Kidney (tissue), 22 donors: ENCODE measurements at places on chromosomes 11 and 22.

GRCh38 chr22:25388866-25389540, 169.6 kb downstream of the CRYBB2 start:
- no peak overlapping the region for H3K4me3 ChIP-seq
- no peak for DNase-seq
- H3K27me3 ChIP-seq = no peaks in the 10 kb centered on the region
- peaks cover 39% of the 10 kb centered on the region for H3K4me1 ChIP-seq
- no peaks in the 10 kb centered on the region for H3K36me3 ChIP-seq

DNA sequence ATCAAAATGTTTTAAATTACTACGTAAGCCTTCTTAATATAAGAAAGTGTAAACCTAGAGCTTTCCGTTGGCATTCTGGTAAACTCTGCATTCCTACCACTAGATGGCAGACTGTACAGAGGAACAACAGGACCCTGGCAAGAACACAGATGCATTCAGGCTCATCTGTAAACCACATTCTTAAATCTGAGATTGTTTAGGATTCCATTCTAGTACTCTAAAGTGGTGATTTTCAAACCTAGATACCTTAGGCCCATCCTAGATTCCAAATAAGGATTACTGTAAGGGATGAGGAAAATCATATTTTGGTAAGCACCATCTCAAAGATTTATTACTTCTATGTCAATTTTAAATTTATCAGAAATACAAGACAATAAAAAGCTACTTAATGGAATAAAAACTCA, 26.9 kb downstream of the PICALM start:
- H3K4me3 ChIP-seq = peak overlapping the region; percentile 53
- H3K4me1 ChIP-seq = peaks cover 19% of the 10 kb centered on the region
- no peaks in the 10 kb centered on the region for H3K27me3 ChIP-seq
- DNase-seq = peak; percentile 84
- no peaks in the 10 kb centered on the region for H3K36me3 ChIP-seq

DNA sequence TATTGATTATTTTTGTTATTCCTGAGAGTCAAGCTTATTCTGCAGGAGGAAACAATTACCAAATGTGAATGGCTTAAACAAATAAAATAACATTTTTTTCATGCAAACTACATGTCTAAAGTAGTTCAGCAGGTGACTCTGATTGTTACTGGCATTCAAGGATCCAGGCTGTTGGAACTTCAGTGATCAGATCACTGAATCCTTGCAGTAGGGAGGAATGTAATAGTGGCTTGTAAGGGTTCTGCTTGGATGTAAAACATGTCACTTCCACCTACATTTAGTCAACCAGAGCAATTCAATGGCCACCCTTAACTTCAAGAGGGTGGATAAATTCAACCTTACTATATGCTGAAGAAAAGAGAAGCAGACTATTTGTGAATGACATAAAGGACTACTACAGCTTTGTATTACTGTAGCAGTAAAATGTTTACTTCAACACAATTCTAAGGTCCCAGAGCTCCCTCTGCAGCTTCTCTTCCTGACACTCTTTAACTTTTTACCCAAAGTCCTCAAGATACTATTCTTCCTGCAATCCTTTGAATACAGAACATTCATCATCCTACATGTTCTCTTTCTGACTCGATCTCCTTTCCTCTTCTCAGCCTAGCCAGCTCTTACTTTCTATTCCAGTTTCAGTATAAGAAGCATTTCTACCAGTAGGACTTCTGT, 284.0 kb downstream of the LRRC4C start:
- H3K27ac ChIP-seq = no peak overlapping the region
- H3K4me3 ChIP-seq = no peak overlapping the region
- no peaks in the 10 kb centered on the region for H3K4me1 ChIP-seq
- no peaks in the 10 kb centered on the region for H3K27me3 ChIP-seq
- H3K36me3 ChIP-seq = no peaks in the 10 kb centered on the region

- no peak overlapping the region for H3K4me3 ChIP-seq
- no peaks in the 10 kb centered on the region for H3K27me3 ChIP-seq
- no peaks in the 10 kb centered on the region for H3K36me3 ChIP-seq
- H3K27ac ChIP-seq = no peak overlapping the region
- DNase-seq = peak; percentile 44
- peaks cover 33% of the 10 kb centered on the region for H3K4me1 ChIP-seq
These were observed 64.7 kb upstream of the WNT7B start for GRCh38 chr22:46041642-46042041.

DNA sequence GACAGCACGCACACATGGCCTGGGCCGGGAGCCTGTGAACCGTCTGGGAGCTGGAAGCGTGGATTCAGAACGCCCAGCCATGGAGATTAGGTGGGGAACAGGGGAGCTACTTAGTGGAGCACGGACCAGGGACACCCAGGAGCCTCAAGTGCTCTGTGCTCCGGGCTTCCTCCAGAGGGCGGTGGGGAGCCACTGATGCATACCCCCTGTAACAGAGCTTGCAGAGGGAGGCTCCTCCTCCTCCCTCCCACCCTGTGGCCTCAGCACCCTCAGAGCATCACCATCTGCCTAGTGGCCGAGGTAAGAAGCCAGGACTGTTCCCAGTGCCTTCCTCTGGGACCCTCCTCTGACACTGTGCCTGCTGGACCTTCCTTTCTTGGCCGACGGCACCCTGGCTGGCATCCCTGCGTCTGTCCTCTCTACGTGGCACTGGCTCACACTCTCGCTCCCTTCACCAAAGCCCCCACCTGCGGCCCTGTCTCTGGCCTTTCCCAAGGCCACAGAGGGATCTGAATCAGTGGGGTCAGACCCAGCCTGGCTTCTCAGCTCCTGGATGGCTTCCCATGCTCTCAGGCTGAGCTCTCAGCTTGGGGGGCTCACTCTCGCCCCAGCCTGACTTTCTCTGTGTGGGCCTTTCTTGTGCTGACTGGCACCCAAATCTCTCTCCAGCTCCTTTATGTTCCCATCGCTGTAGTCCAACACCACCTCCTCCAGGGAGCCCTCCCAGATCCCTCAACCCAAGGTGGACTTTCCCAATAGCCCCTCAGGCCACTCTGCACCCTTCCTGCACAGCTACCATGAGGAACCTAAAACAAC, 780.9 kb downstream of the BRD1 start:
- H3K4me1 ChIP-seq = no peaks in the 10 kb centered on the region
- DNase-seq = no peak
- H3K27ac ChIP-seq = no peak overlapping the region
- no peaks in the 10 kb centered on the region for H3K36me3 ChIP-seq
- no peaks in the 10 kb centered on the region for H3K27me3 ChIP-seq

GRCh38 chr22:22703715-22704114, 59.3 kb downstream of the GGTLC2 start:
- no peak for DNase-seq
- H3K4me1 ChIP-seq = peaks cover 9% of the 10 kb centered on the region
- H3K36me3 ChIP-seq = no peaks in the 10 kb centered on the region

GRCh38 chr22:31957970-31958594, 13.7 kb downstream of the YWHAH start:
- H3K4me1 ChIP-seq = peaks cover 6% of the 10 kb centered on the region
- H3K4me3 ChIP-seq = no peak overlapping the region
- H3K36me3 ChIP-seq = peaks cover 18% of the 10 kb centered on the region

DNA sequence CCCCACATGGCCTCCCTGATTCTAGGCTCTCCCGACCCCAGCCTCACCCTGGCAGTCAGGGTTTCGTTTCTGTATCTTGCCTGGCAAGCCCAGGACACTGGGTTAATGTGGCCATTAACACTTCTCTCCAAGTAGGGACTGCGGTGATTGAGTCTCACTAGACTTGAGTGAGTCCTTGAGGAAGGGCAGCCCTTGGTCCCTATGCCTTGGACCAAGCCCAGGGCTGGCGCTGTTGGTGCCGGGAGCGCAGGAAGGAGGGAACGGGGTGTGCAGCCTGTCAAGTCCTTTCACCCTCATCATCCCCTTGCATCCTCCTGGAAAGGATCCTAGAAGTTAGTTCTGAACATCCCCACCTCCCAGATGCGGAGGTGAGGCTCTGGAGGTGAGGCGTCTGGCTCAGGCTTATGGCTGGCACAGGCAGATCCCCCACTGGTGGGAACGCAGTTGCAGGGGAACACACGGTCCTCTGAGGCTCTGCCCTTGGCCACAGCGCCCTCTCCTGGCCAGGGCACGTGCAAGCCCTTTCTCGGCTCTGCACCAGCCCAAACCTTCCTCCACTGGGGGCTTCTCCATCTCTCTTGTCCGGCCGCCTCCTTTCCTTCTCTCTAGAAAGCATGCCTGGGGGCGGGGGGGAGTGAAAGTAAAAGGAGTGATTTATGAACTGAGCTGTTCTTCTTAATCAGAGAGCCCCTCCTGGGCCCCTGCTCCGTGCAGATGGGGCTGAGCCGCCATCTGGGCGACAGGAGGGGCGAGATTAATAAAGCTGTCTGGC, 56.7 kb downstream of the TP53I11 start:
- no peak overlapping the region for H3K4me3 ChIP-seq
- no peaks in the 10 kb centered on the region for H3K36me3 ChIP-seq
- H3K4me1 ChIP-seq = no peaks in the 10 kb centered on the region
- no peak overlapping the region for H3K27ac ChIP-seq
- H3K27me3 ChIP-seq = no peaks in the 10 kb centered on the region

- no peak overlapping the region for H3K27ac ChIP-seq
- peaks cover 16% of the 10 kb centered on the region for H3K36me3 ChIP-seq
- H3K4me1 ChIP-seq = peaks cover 9% of the 10 kb centered on the region
- no peaks in the 10 kb centered on the region for H3K27me3 ChIP-seq
- peak; percentile 90 for DNase-seq
These were observed 6.9 kb upstream of the POLDIP3 start for GRCh38 chr22:42621505-42622002.

GRCh38 chr11:5288108-5288905, 13.4 kb downstream of the OR51B4 start:
- no peaks in the 10 kb centered on the region for H3K27me3 ChIP-seq
- no peaks in the 10 kb centered on the region for H3K36me3 ChIP-seq
- H3K4me3 ChIP-seq = no peak overlapping the region
- H3K27ac ChIP-seq = no peak overlapping the region

DNA sequence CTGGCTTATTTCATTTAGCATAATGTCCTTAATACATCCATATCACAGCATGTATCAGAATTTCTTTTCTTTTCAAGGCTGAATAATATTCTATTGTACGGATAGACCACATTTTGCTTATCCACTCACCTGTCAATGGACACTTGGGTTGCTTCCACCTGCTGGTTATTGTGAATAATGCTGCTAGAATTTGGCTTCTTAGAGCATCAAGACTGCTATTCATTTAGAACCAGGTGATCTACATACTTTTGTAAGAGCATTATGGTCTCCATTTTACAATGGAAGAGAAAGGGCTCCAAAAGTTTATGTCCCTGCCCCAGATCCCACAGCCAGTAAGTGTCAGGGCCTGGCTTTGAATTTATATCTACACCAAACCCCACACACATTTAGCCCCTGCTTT, 100.7 kb upstream of the CD82 start:
- H3K36me3 ChIP-seq = no peaks in the 10 kb centered on the region
- H3K4me1 ChIP-seq = no peaks in the 10 kb centered on the region
- DNase-seq = no peak
- H3K4me3 ChIP-seq = no peak overlapping the region
- H3K27ac ChIP-seq = no peak overlapping the region

GRCh38 chr22:43550024-43550620, 138.3 kb downstream of the MPPED1 start:
- H3K36me3 ChIP-seq = no peaks in the 10 kb centered on the region
- no peaks in the 10 kb centered on the region for H3K27me3 ChIP-seq
- no peak for DNase-seq
- H3K4me3 ChIP-seq = no peak overlapping the region
- H3K4me1 ChIP-seq = no peaks in the 10 kb centered on the region

DNA sequence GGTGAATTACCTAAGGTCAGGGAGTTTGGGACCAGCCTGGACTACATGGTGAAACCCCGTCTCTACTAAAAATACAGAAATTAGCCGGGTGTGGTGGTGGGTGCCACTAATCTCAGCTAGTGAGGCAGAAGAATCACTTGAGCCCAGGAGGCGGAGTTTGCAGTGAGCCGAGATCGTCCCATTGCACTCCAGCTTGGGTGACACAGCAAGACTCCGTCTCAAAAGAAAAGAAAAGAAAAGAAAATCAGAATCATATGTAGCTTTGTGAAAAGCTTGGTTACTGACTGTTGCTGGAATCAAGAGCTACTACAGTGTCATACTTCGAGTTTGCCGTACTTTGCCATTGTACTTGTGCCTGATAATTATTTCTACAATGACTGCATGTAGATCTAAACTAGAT, 4.2 kb upstream of the TMEM135 start:
- no peak overlapping the region for H3K27ac ChIP-seq
- H3K36me3 ChIP-seq = no peaks in the 10 kb centered on the region
- no peaks in the 10 kb centered on the region for H3K27me3 ChIP-seq
- no peak overlapping the region for H3K4me3 ChIP-seq
- no peaks in the 10 kb centered on the region for H3K4me1 ChIP-seq
- DNase-seq = no peak

- no peak for DNase-seq
These were observed 15.2 kb downstream of the DDX17 start for GRCh38 chr22:38490915-38491314.

DNA sequence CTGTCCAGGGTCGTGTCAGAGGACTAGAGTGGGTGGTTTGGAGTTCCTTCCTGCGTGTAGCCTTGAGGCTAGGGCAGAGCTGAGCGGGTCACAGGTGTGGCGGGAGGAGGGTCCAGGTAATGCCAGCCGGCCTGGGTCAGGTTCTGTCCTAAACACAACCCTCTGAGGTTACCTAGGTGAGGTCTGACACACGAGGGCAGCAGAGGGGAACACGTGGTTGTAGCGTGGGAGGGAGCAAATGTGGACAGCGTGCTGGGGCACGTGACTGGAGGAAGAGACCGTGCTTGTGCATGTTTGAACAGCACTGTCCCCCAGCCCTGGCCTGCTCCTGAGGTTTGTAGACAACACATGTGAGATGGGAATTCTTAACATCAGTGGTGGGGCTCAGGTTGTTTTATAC, 13.1 kb downstream of the MOV10L1 start:
- H3K27ac ChIP-seq = no peak overlapping the region
- no peak for DNase-seq
- no peak overlapping the region for H3K4me3 ChIP-seq
- no peaks in the 10 kb centered on the region for H3K27me3 ChIP-seq
- no peaks in the 10 kb centered on the region for H3K36me3 ChIP-seq
